ENCODE measurements at places on chromosomes 11 and 22.

- no peak for DNase-seq
Measured at GRCh38 chr11:69634590-69634989, 6.4 kb upstream of the CCND1 start.

GRCh38 chr22:26646158-26646557, 11.2 kb upstream of the MIAT start:
- DNase-seq: no peak

DNA sequence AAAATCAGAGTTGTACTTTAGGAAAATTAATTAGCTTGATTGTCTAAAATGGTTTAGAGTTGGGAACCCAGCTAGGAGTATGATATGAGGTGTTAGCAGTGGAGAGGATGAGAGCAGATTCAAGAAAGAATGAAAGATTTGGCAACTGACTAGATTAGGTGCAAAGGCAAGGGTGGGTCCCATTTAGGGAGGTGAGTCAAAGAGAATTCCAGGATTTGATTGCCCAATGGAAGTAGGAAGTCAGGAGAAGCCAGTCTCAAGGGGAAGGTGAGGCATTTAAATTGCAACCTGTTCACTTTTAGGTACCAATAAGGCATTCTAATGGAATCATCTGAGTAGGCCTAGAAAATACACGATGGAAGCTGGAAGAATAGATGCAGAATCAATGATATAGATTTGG, 3.6 kb upstream of the CKAP5 start:
- no peak for DNase-seq

DNA sequence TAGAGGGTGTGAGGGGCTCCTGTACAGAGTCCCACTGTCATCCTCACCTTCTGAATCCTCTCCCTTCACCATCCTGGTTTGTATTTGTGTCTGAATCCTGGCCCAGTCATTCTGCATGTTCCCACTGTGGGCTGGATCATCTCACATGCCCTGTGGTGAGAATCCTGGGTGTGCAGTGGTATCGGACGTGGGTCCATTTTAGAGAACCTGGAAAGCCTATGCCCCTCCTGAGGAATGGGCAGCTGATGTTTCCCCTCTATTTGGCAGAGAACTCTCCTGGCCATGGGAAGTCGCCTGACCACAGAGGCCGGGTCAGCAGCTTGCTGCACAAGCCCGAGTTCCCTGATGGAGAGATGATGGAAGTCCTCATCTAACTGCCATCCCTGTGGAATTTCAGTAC, 102.3 kb downstream of the AMOTL1 start:
- no peak for DNase-seq

- DNase-seq: no peak
Measured at GRCh38 chr11:121670805-121671282, 218.1 kb upstream of the SORL1-AS1 start.

- no peak for DNase-seq
Measured at GRCh38 chr11:10592331-10592730, 23.9 kb upstream of the LYVE1 start.

DNA sequence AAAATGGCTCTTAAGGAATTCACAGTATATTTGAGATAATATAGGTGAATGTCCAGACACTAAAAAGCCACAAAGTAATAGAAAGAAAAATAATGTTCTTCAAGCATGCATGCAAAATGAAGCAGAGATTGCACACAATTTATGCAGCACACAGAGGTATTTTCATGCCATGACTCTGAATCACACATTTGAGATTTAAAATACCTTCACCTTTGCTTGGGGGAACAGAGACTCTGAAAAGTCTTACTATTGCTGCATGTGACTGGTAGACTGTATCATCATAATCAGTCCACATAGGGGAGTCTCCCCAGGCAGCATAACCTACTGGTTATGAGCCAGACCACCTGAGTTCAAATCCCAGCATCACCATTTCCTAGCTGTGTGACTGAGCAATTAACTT, 96.2 kb downstream of the RCN1 start:
- DNase-seq: no peak

DNA sequence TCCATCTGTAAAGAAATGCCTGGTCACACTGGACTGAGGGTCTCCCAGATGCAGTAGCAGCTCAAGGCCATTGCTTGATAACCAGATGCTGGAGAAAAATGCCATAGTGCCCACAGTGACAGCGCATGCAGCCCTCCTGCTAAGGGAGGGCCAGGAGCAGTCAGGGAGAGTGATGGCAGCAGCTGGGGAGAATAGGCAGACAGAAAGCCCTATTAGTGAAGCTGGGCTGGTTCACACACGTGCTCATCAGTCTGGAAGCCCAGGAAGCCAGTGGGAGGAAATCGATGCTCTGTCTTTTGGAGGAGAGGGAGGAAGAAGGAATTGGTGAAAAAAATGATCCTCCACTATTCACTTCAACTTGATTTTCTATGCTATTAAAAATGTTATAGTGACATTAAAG, 82.9 kb downstream of the OSBP2 start:
- no peak for DNase-seq

Data from NT2/D1 (cell line).